ENCODE measurements at places on chromosomes 1 and 21. TPM values are rescaled to one million over a fixed set of nuclear protein-coding genes. Genes with fewer than 3 reads are reported as not detected.
A peak's percentile ranks its signal among the peaks of the same experiment; 100 is the strongest.

TBX19 gene
- polyA plus RNA-seq = 1.2 TPM

HEYL gene
- 18.2 TPM for polyA plus RNA-seq

FCRL2 gene
- 0.03 TPM for polyA plus RNA-seq

B3GALT2 gene
- polyA plus RNA-seq = 0.80 TPM

VWA5B1 gene
- 0.26 TPM for polyA plus RNA-seq

GRCh38 chr1:12208764-12209494 lies 20.9 kb upstream of the VPS13D start:
- DNase-seq = peak; percentile 96

DNA sequence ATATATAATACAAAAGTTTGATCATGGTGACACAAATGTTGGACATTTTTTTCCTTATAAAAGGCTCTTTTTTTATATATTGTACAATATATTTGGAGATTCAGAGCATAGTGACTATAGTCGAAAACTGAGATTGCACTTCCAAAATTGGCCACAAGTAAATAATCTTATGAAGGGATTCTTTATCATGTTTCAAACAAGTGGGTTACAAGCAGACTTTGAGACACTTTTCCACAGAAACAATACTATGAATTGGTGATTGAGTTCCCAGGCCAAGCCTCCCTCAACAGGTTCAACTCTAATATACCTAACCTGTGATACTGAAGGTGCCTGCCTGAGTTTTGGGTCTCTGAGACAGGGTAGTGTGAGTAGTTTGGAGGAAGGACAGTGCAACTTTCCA lies 13.8 kb downstream of the LEPR start:
- no peak for DNase-seq

DNA sequence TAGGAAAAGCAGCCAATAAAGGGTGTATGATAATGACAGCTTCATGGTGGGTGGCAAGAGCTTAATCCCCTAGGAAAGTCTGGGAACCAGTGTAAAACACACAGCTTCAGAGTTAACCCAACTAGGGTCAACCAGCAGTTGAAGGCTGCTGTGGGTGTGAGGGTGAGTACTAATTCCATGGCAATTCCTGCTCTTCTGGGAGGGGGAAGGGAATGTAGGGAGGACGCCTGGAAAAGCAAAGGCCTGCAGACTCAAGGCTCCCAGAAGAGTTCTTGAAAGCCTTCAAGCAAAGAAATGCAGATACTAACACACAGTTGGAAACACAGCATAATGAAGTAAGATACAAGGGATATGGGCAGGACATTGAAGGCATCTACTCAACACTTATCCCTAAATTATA lies 28.1 kb downstream of the TTLL7 start:
- DNase-seq = no peak
